Choroid plexus epithelial cell (primary cell): ENCODE measurements at places on chromosomes 5 and 9.
A peak's percentile ranks its signal among the peaks of the same experiment; 100 is the strongest.

- DNase-seq, result no peak
These were observed 61.4 kb upstream of the DAB2IP start for GRCh38 chr9:121589986-121590385.

GRCh38 chr5:93603078-93603792 lies 20.2 kb downstream of the NR2F1 start:
- peak; percentile 69 for DNase-seq

DNA sequence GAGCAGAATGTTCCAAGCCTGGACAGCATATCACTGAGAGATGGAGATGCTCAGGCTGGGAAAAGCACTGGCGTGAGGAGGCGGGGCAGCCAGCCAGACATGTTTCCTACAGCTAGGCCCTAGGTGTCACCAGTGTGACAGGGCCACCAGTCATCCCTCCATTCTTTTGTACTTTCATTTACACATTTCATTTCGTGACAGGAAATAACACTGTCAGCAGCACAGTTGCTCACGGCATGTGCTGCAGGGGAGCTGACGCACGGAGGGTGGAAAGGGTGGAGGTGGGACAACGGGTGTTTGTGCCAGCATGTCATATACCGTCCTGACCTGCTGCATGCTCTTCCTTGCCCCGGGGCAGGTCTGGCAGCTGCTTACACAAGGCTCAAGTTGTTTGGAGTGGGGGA lies 14.8 kb upstream of the CEMIP2 start:
- no peak for DNase-seq

DNA sequence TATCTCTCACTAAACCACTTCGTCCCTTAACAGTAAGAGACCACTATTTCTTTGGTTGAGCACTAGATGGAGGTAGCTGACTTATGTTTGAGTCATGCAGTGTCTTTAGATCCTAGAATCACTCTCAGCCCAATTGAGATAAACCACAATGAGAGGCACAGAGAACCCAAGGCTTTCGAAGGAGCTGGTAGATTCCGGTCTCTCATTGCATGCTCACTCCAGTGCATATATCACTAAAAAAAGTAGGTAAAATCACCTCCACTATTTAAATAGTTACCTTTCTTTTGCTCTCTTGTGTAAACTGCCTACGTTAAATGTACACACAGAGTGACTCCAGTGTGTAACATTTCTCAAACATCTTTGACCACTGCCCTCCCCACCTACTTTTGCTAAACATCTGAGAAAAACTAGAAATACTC lies 27.6 kb downstream of the ACTL7A start:
- DNase-seq, result peak; percentile 78

DNA sequence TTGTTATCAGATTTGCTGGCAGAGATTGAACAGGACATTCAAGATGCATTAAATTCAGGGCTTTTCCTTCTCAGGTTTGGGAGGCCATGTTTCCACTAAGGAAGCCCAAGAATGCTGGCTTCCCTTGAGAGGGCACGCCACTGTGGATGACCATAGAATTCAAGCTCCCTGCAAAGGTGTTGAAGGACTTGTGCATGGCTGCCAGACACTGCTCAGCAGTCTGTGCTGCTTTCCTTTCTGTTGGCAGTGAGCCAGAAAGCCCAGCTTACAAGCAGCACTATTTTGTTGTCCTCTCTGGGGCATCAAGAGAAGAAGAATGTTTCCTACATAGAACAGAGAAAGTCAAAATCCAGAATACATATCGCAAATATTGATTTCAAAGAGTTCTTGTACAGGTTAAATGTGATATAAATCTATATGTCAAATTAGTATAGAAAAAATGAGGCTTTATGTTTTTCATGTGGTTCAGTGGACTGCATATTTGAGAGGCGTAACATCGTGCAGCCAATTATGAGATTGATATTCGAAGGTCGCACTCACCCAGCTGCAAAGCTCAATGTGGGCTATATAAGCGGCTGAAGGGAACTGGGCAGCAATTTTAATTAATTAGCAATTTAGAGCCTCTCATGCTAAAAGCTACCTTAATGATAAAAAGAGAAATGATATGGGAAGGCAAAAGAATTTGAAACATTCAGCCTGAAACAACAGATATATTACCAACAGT lies 103.1 kb upstream of the ISL1 start:
- no peak for DNase-seq

DNA sequence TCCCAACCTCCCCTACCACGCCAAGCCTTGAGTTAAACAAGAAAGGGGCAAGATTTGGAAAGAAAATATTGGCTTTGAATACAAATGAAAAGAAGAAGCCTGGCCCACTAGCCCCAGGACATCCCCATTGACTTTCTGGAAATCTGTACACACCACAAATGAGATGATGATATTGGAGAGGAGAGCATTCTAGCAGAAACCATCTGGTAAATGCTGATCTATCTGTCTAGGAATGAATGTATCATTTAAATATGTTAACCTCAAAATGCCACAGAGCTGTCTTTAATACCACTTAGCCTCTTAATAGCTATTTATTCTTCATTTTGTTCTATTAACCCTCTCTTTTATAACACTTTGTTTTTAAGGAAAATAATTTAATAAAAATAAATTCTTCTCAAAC lies 270.2 kb upstream of the PDE4D start:
- peak; percentile 36 for DNase-seq

DNA sequence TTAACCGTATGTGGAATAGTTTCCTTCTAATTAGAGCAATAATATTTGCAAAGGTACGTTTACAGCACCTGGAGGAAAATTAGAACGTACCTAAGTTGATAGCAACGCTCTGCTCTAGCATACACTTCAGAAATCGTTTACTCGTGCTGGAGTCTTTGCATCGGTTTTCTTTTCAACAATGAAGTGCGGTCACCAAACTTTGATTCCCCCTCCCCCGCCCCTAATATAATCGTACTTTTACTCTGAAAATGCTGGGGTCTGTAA lies 506 bp downstream of the ADAMTS19 start:
- peak; percentile 10 for DNase-seq

DNA sequence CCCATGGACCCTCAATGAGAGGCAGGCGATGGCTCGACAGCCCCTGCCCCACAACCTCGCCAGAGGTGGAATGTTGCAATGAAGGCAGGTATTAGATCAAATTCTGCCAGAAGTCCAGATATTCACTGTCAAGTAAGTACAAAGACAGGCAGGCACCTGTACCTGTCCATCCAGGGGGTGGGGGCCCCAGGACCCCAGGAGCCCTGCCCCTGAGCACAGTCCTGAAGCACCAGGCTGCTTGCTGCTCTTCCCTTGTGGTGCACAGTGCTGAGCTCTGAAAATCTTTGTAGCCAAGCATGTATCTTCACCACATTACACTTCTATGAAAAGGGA lies 26.2 kb upstream of the HMCN2 start:
- DNase-seq, result no peak
